ENCODE measurements at places on chromosomes 2 and 18.

- no peak for DNase-seq
Measured at GRCh38 chr18:57086163-57086562, 60.7 kb upstream of the BOD1L2 start.

DNA sequence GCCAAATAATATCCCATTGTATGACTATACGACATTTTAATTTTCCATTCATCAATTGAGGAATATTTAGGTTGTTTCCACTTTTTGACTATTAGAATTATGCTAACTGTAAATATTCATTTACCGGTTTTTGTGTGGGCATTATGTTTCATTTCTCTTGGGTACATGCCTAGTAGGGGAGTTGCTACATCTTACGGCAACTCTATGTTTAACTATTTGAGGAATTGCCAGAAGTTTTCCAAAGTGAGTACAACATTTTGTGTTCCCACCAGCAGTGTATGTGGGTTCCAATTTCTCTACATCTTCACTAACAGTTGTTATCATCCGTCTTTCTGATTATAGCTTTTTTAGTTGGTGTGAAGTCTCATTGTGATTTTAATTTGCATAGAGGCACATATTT lies 1.6 kb upstream of the KDSR start:
- DNase-seq = no peak

DNA sequence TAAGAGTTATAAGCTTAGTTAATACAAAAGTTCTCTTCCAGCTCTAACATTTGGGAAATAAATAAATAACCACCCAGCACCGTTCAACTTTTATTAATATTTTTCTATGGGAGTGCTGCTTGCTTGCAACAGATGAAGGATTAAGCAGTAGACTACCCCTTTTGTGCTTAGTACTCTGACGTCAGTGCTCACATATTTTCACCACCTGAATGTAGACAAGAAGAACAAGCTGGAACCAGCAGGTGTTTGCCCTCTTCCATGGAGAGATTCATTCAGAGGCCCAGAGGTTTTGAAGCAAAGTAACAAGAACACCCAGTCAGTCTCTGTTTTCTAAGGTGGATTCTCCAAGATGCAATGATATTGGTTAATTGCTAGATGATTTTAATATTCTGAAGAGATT lies 307.1 kb upstream of the PIK3C3 start:
- DNase-seq = no peak

DNA sequence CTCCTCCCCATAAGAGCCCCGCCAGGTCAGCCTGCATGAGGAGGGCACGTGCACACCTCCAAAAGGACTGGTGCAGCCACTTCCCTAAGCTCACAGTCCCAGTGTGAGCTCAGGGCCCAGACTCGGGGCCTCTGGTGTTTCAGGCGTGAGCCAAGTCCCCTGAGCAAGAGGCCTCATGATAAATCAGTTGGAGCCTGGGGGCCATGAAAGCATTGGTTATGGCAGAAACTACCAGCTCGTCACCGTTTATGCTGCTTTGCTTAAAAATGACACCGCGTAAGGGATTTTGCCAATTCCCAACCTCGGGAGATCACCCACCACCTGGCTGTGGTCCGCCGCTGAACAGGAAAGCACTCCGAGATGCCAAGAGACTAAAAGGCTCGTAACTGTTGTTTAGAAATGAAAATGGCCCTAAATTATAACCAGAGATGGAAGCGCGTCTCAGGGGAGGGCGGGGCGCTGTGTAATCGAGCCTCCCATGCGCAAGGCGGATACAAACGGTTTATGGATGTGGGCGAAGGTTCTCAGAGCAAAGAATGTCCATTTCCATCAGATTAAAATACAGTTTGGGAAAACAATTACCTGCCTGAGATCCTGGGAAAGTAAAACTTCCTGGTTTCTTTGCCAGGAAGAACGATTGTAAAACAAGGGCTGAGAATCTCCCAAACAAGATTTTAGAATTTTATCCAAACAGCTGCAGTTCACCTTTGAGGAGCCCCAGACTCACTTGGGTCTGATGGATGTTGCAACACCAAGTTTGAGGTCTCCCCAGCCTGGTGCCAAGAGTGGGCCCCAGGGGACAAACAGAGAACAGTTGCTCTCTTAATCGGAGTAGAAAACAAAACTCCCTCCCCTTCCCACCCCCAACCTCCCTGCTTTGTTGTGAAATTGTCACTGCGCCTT lies 141.4 kb downstream of the BCL2 start:
- DNase-seq = no peak

- no peak for DNase-seq
Measured at GRCh38 chr2:204842661-204843485, 297.6 kb downstream of the PARD3B start.

GRCh38 chr18:9038277-9038871 lies 64.1 kb upstream of the NDUFV2 start:
- DNase-seq = no peak

Measured in COR-L47 (cell line).